Stimulated activated effector memory CD8-positive, alpha-beta T cell treated with anti-CD3 and anti-CD28 coated beads, Interleukin-12 subunit alpha, Interleukin-12 subunit beta, amount 100 ng/mL, for 72 hours (primary cell): ENCODE measurements at places on chromosomes 3 and 15.

DNA sequence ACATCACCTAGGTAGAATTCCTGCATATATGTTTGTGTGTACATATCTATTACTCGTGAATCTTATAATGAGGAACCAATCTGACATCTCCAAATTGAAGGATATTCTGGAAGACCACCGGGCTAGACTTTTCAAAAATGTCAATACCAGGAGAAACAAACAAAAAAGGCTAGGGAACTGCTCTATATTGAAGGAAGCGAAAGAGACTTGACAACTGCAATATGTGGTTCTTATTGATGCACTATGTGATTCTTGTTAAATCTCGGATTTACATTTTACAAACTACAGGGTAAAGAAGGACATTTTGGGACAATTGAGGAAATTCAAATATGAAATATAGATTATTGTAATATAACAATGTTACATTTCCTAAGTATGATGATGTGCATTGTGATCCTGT is 137.5 kb upstream of the CCDC54 start:
- no peak for DNase-seq

DNA sequence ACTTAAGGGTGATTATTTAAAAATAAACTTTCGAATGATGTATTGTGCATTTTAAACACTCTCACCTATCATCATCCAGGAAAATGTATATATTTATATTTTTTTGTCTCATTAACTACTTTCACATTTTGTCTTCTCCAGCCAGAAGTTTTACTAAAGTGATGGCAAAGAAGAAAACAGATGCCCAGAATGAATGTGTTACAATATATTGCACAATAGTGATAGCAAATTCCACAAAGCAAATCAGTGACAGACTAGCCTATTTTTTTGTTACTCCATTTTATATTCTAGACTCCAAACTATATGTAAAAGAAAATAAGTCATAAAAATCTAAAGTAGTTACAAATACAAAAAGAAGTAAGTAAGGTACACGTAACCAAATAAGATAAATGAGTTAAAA is 414.7 kb downstream of the EPHA3 start:
- no peak for DNase-seq

- DNase-seq = no peak
Observed at GRCh38 chr3:59082106-59082505, 32.3 kb upstream of the CFAP20DC start.

GRCh38 chr3:139084176-139084575 is 39.5 kb upstream of the PRR23C start:
- no peak for DNase-seq

DNA sequence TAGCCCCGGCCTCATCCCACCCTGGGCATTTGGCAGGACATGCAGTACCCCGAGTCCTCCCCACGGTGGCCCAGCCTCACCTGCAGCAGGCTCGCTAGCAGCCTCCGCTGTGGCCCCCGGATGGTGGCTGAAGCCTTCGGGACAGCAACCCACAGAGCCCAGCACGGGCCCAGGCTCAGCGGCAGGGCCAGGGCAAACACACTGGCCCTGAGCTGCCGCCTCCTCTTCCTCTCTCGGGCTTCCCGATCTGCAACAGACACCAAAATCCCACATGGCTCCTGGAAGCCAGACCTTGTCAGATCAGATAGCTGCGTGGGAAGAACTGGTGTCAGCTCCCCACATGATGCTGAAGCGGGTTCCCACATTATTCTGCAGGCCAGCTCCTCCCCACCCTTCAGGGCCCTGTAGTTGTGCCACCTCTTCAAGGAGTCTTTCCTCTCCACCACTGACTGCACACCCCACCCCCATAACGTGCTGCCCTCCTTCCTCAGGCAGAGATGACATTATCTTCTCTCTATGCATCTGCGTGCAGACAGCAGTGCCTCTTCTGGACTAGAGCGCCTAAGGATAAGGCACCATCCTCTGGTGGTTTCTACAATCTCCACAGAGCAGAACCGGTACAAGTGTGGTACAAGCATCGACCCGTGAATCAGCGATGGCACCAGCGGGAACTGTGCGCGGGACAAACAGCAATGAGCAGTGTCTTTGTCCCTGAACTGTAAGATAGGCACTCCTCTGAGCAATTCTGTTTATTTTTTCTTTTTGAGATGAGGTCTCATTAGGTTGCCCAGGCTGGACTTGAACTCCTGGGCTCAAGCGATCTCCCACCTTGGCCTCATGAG is 9.5 kb downstream of the TMEM44 start:
- DNase-seq = no peak

DNA sequence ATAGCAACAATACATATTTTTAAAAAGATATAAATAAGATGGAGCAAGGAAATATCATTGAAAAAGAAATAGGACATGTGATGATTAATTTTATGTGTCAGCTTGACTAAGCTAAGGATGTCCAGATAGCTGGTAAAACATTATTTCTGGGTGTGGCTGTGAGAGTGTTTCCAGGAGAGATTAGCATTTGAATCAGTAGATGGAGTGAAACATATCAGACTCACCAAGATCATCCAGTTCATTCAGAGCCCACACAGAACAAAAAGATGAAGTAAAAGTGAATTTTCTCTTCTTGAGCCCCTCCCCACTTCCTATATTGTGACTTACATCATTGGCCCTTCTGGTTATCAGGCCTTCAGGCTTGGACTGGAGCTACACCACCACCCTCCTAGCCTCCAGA is 61.6 kb upstream of the TUSC7 start:
- DNase-seq = no peak

DNA sequence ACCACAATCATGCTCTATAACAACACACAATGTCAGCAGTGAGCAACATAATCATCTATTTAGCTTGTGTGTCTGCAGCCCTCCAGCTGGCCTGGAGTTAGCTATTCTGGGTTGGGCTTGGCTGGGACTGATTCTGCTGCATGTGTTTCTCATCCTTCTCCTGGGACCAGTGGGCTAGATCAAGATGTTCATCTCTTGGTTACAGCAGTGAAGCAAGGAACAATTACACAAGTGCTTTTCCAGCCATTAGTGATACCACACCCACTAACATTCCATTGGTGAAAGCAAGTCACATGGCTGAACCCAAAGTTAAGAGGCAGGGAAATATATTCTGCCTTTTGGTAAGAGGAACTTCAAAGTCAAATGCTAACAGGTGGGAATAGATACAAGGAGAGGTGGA is 14.6 kb downstream of the NUDT16 start:
- DNase-seq = no peak

- DNase-seq = no peak
Observed at GRCh38 chr3:159733194-159733860, 255.3 kb upstream of the IL12A start.

DNA sequence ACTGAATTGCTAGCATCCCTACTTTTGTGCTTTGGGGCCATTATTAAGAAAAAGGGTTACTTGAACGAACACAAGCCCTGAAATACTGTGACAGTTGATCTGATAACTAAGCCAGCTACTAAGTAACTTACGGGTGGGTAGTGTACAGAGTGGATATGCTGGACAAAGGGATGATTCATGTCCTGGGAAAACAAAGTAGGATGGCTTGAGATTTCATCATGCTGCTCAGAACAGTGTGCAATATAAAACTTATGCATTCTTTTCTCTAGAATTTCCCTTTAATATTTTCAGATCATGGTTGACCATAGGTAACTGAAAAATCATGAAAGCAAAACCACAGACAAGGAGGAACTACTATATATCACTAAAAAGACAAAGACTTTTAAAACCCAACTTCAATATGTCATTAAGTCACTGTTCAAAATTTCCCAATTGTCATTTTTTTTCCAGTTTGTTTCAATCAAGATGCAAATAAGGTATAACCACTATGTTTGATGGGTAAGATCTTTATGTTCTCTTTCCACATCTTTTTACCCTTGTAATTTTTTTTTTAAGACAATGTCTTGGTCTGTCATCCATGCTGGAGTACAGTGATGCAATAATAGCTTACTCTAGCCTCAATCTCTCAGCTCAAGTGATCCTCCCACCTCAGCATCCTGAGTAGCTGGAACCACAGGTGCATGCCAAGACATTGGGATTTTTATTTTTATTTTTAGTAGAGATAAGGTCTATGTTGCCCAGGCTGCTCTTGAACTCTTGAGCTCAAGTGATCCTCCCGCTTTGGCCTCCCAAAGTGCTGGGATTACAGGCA is 67.7 kb downstream of the IFT80 start:
- DNase-seq = no peak

DNA sequence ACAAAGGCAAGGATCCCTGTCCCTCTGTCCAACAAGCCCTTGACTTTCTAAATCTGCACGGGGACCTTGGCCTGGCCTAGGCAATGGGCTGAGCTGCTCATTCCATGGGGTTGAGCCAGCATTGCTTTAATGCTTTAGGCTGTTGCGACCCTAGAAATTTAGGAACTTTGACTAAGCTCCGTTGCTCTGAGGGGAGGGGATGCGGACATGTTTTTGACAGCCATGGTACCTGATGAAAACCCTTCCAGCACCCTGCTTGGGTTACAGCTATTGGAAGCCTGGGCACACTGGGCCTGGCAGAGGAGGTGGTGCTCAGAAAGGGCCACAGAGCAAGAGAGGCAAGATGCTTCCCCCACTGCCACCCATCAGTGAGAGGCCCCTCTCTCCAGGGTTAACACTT is 37.1 kb downstream of the SYNM start:
- DNase-seq = no peak
